ENCODE measurements at places on chromosomes 2 and 18.

DNA sequence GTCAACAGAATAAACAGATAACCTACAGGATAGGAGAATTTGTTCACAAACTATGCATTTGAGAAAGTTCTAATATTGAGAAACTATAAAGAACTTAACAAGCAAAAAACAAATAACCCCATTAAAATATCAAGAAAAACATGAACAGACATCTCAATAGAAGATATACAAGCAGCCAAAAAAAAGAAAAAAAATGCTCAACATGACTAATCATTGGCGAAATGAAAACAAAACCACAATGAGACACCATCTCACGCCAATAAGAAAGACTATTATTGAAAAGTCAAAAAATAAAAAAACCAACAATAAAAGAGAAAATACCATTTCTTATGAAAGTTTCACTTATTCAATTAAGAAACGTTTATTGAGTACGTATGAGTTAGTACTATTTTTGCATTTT, 800.5 kb downstream of the CBLN2 start:
- DNase-seq, result no peak

DNA sequence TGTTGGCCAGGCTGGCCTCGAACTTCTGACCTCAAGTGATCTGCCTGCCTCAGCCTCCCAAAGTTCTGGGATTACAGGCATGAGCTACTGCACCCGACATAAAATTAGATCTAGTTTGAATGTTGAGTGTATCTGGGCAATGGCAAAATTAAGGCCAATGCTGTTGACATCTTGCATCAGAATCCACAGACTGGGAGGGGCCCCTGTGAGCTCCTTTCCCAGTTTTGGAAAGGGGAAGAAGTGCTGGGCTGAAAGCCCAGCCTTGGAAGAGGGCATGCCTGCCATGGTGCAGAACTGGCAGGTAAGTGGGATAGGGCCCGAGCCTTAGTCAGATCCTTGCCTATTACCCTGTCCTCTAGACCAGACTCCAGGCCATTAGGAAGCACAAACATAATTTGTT, 4.5 kb upstream of the MYOM1 start:
- no peak for DNase-seq

- DNase-seq, result no peak
These were observed 859.3 kb downstream of the BCL11A start for GRCh38 chr2:59694176-59694575.

DNA sequence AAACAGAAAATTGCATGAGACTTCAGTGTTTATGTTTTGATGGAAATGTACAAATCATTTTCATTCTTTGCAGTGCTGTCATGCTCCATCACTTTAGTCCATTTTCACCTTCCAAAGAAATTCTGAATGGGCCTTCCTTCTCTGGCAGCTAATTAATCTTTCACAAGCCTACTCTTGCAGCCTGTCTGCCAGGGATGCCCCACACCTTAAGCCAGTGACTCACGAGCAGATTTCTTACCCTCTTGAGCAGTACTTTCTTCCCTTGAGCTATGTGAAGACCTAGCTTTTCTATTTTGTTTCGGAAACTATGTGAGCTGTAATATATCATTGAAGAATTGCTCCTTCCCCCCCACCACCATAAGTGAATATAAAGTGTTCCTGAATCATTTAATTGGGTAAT, 404.3 kb upstream of the VWC2L start:
- no peak for DNase-seq

- no peak for DNase-seq
These were observed 20.0 kb downstream of the KCNF1 start for GRCh38 chr2:10931710-10932255.

DNA sequence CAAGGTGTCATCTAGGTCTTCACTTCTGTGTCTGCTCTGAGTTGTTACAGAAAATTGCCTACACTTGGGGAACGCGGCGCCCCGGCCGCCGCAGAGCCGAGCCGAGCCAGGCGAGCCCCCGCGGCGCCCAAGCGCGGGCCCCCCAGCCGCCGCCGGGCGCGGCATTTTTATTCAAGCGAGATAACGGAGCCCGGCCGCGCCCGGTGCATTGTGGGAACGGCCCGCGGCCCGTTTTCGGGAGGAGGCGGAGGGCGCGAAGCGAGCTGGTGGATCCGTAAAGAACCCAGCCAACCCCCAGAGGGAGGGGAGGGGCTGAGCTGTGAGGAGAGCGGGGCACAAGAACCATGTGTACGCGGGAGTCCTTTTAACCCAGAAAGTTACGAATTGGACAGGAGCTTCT, 191.8 kb downstream of the FTCDNL1 start:
- no peak for DNase-seq

DNA sequence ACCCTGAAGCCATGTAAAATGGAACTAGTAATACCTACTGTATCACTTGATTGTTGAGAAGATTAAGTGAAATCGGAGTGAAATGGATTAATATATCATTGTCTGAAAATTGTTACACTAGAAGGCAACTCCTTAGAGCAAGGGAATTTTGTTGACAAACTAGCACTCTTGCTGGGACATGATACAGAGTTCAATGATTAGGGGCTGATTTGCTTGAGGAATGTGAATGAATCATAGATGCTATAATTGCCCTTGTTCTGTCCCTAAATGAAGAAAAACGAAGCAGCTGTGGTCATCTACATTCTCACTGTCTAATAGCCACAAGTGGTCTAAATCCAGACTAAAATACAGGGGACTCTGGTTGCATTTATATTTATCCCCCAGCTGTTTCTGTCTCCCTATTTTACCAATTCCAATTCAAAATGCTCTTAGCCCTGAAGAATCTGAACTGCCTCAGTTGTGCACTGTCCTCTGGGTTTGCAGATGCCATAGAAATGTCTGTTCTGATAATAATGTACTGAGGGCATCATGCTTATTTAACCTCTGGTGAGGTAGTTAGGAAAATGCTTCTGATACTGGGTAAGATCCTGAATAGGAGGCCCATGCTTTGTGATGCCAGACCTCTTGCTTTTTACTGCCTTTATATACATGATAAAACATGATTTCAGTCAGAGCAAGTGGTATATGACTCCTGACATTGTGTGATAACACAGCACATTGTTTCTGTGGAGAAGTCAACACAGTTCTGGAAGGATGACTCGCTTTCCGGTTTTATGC, 382.1 kb downstream of the NRXN1 start:
- DNase-seq, result no peak

DNA sequence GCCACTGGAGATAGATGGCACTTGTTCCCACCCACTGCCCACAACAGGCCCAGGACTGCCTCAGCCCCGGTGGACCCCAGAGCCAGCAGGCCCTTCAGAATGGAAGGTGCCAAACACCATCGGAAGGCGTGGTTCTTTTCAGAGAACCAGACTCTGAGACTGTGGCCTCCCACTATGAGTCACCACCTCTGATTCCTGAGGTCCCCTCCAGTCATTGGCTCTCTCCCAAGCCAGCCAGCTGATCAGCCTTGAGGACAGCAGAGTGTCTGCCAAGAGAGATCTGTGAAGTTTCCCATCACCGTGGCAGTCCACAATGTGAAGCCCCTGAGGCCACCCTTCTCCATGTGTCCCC, 10.4 kb upstream of the MAP3K2 start:
- DNase-seq, result no peak

- no peak for DNase-seq
These were observed 4.6 kb downstream of the SETBP1 start for GRCh38 chr18:44685296-44685695.

- DNase-seq, result no peak
These were observed 4.4 kb downstream of the MYL1 start for GRCh38 chr2:210310550-210310949.

DNA sequence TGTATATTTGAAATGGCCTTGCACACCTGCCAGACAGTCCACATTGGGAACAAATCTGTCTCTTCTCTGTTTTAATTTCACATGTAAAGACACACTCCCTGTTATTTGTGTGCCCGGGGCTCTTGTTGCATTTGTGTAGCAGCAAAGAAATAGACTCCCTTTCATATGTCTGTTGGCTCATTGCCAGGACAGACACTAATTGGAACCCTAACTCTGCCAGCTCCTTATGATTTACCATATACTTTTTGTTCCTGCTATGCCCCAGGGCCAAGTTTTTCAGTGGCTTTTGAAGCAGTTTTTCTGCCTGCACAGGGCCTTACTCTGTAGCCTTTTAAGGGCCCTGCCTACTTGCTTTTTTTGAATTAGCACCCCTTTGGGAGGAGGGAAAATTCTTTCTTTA, 396.9 kb downstream of the DLGAP1 start:
- no peak for DNase-seq

- no peak for DNase-seq
These were observed 2.3 kb downstream of the KLHL41 start for GRCh38 chr2:169511818-169512217.
